ENCODE measurements at places on chromosomes 7 and 10.

- peak; percentile 99 for DNase-seq
Observed at GRCh38 chr10:49649294-49649693, 30.2 kb upstream of the C10orf53 start.

- no peak for DNase-seq
Observed at GRCh38 chr7:86558680-86559501, 84.8 kb upstream of the GRM3 start.

- DNase-seq: no peak
Observed at GRCh38 chr7:111090846-111091245, at the start of gene LRRN3. Gene LRRN3 (plus strand): TSS chr7:111091127. CDS start chr7:111122773, 31,646 bp downstream.

DNA sequence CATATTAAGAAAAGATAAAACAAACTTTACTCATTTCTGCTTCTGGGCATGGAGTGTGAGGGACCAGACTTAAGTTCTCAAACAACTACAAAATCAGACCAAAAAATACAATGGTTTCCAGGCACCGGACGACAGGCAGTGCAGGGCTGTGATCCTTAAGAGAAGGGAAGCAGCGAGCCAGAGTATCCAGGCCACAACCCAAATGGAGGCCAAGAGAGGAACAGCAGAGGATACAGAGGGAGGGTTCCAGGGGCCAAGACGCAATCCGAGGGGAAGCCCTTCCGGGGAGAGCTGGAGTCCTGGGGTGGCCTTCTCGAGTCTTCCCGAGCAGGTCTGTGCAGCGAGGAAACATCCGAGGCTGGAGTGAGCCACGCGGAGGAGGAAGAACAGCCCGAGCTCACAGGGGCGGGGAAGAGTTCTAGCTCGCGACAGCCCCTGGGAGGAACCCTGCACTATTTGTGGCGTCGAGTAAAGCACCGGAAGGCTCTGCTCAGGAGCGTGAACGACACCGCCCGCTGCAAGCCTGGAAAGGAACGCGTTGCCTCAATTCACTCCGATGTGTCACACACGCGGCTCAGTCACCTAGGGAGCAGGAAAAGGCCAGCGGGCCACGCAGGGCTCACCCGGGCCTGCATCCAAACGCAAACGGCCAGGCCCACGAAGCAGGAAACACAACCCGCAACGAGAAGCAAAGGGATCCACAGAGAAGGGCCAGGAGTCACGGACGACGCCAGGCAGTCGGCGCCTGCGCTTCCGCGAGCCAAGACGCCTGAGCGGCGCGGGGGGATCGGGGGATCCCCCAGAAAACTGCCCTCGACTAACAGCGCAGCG is 933 bp upstream of the RNF32 start:
- DNase-seq: peak; percentile 73

GRCh38 chr10:71727738-71728737 is 8.5 kb upstream of the C10orf105 start:
- DNase-seq: peak; percentile 94

DNA sequence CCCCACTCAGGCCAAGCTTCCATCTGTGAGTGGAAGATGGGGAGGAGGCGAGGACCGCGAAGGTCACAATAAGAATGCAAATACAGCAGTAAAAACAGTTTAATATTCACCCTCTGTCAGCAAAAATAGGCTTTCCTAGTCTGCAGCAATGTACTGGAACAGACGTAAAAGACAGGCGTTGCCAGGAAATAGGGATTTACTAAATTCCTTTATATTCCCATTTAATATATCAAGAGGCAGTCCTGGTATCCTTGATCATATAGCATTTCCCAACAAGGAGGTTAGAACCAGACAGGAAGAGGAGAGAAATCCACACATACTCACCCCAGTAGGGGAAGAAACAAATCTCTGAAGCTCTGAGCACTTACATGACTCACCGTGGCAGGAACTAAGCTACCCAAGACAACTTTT is 1054.9 kb upstream of the C7orf33 start:
- DNase-seq: no peak

DNA sequence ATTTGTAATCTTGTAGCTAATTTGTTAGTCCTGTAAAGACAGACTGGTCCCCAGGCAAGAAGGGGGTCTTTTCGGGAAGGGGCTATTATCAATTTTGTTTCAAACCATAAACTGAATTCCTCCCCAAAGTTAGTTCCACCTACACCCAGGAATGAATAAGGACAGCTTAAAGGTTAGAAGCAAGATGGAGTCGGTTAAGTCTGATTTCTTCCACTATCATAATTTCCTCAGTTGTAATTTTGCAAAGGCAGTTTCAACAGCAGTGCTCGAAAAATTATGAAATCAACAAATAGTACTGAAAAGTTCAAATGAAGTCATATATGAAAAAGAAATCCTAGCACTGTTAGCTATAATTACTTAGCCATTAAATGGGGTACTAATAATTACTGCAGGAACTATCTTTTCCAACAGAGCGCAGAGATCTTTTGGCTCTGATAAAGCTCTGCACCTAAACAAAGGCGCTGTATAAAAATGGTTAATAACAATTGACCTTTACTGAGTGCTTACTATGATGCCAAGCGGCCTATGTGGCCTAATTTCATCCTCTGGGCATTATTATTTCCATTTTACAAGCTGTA is 756 bp upstream of the SEC24C start:
- no peak for DNase-seq

Measured in NB4 (cell line).